ENCODE measurements at places on chromosomes 1 and 21.

DNA sequence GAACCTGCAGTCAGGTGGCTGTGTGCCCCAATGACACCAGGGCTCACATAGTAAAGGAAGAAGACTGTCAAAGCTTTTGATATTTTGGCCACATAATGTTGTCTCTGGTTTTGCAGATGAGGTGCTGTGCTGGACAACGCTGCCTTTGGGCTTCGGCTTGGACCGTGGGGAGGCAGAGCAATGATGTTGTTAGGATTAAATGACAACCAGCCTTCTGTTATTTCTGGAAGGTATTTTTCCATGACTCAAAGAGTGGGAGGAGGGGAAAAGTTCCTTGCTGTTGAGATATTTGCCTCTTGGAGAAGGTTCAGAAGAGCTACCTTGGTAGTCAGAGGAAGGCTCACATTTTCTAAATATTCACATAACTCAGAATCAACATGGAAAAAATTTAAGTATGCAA is 187.3 kb upstream of the GALNT2 start:
- DNase-seq: no peak

DNA sequence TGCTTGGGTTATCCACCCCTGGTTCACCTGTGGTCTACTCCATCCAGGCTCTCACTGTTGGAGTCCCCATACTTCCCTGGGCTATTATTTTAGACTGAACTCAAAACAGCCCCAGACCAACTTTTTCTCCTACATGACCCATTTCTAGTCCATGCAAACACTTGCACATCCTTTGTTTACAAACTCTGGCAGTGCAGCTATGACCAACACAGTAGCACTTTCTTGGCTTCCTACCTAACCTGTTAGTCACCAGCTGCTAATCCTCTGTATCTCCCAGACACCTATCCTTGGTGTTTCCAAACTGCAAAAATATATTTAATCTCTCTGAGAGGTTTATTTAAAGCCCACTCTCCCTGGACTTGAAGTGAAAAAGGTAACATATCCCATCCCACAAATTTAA is 90.8 kb downstream of the DDAH1 start:
- DNase-seq: no peak

- no peak for DNase-seq
Measured at GRCh38 chr1:19391596-19391981, 79.5 kb downstream of the SLC66A1 start.

DNA sequence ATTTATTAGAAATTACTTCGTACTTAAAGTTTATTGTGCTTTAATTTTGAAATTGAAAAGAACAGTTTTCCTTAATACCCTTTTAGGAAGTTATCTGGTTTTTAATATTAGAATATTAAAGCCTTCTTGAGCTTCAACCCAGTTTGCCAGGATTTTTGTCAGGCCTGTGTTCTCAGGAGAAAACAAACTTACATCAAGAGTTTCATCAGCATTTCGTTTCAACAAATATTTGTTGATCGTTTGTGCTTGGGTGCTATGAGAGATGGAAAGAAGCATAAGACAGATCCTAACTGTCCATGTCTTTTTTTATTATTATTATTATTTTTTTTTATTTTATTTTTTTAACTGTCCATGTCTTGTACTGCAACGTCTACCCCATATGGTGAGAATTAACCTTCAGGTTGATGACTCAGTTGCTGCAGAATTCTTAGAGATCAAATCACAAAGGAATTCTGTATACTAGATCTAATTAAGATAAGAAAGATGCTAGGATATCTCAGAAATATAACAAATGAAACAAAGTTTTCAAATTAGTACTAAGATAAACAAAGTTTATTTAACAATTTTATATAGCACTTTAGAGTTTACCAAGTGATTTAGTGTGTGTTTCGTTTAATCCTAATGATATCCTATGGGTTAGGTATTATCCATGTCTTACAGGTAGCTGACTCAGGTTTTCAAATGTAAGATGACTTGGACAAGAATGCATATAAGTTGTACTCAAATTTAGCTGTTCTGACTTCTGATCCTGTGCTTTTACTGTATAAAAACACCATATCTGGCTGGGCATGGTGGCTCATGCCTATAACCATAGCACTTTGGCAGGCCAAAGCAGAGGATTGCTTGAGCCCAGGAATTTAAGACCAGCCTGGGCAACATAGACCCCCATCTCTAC is 14.3 kb downstream of the FBXO28 start:
- DNase-seq: no peak

DNA sequence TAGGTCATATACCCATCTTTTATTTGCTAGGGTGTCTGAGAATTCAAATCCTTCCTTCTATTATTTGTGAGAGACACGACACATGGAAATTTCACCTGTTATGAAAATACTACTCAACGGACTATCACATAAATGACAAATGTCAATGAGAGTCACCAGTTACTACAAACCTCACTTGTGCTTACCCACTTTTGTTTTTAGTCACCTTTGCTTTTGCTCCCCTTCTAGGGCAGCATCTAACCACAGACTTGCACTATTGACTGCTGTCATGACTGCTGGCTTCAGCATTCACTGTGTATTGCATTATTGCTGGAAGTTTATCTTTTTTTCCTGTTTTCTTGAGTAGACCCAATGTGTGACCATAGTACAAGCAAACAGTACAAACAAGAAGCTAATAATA is 1048.0 kb downstream of the PLA2G4A start:
- no peak for DNase-seq

DNA sequence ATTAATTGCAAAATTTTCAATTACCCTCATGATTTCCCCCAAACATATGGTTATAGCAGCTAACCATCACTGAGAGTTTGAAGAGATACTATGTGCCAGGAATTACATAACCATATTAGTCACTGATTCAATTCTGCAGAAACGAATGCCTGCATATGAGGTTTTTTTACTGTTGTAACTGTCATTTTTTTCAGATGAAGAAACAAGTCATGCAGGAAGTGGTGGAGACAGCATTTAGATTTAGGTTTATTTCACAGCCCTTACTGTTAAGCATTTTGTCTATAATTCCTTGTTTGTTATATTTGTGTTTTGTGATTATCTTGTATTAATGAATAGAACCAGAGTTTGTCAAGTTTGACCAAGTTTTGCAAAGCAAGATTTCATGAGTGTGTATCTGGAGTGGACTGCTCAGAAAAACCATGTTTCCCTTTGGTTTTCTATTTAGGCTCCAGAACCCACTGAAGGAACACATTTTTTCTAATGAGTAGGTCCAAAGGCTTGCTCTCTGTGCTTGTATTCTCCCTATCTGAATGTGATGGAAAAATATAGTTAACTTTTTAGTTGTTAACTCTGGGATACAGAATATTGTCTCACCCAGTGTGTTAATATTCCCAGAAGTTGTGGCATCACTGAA is 308.5 kb upstream of the ADAMTS5 start:
- DNase-seq: no peak

GRCh38 chr1:176605176-176605575 is 142.2 kb downstream of the PAPPA2 start:
- no peak for DNase-seq

DNA sequence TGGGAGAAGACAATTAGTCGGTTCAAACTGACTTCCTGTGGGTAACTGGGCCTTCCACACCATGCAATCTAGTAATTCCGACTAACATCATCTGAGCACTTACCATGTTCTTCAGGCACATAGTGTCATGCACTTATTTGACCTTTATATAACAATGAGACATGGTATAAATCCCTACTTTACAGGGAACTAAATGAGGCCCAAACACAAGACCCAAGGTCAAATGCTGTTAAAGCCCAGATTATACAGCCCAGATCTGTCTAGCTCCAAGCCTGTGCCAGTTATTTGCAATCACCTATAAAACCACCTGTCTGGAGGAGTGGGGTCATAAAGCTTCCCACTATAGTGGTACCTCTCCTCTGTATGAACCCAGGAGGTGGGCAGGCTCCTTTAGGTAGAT is 40.8 kb downstream of the JAK1 start:
- no peak for DNase-seq
